Fibroblast of skin of right quadriceps (primary cell): ENCODE measurements at places on chromosomes 7 and 10.

GRCh38 chr7:4682621-4683042, 537 bp downstream of the FOXK1 start:
- peak; percentile 29 for DNase-seq

GRCh38 chr7:149809215-149809614, 29.0 kb upstream of the ZNF862 start:
- DNase-seq: no peak

GRCh38 chr7:157544226-157544625, 207.4 kb downstream of the DNAJB6 start:
- no peak for DNase-seq

- no peak for DNase-seq
These were observed 26.3 kb downstream of the LAMB1 start for GRCh38 chr7:107976620-107977019.

DNA sequence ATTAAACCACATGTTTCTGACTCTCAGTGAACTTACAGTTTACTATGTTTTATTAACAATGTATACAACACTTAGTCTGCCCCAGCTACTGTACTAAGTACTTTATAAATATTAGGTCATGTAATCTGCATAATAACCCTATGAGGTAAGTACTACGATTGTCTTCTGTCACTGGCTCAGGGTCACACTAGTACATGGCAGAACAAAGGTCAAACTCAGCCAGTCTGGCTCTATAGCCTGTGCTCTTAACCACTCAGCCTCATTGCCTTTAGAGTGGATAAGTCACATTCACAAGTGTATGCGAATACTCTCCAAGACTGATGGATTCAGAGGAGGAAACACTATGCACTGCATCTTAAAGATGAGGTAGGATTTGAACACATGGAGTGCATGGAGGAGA, 252.3 kb downstream of the KCNMA1 start:
- no peak for DNase-seq

DNA sequence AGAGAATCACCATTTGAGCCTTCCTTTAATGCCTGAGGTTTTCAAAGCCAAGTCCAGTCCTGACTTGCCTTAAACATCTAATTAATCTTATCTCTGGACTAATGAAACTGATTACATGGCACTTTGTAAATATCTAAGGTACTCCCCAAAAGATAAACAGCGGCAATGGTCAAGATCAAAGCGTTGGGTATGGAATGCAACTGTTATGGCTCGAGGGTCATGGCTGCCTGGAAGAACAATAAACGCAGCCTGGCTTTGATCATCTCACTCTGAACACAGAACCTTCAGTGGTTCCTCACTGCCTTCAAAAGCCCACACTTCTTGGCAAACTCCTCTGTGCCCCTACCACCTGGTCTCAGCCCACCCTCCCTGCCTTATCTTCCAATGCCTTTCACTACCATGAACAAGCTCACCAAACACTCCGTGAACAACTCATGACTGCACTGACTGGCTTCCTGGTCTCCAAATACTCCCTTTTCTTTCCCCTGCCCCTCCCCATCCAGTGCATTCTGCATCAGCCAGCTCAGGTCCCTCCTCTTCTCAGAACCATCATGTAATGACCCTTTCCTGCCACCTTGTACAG, 150.2 kb upstream of the NFE2L3 start:
- no peak for DNase-seq

- DNase-seq: no peak
These were observed 702 bp upstream of the AGFG2 start for GRCh38 chr7:100538348-100538653.

GRCh38 chr10:75568450-75569130, 137.2 kb downstream of the LRMDA start:
- no peak for DNase-seq

- DNase-seq: no peak
These were observed 450.7 kb upstream of the ZMIZ1 start for GRCh38 chr10:78618050-78618449.

- no peak for DNase-seq
These were observed 47.9 kb downstream of the RBM33 start for GRCh38 chr7:155692317-155692716.

- DNase-seq: no peak
These were observed 45.8 kb downstream of the COL13A1 start for GRCh38 chr10:69847458-69847857.

GRCh38 chr10:11491087-11491486, 120.4 kb downstream of the USP6NL start:
- DNase-seq: no peak

GRCh38 chr7:128831994-128832879, 2.0 kb downstream of the FLNC start:
- DNase-seq: peak; percentile 64

DNA sequence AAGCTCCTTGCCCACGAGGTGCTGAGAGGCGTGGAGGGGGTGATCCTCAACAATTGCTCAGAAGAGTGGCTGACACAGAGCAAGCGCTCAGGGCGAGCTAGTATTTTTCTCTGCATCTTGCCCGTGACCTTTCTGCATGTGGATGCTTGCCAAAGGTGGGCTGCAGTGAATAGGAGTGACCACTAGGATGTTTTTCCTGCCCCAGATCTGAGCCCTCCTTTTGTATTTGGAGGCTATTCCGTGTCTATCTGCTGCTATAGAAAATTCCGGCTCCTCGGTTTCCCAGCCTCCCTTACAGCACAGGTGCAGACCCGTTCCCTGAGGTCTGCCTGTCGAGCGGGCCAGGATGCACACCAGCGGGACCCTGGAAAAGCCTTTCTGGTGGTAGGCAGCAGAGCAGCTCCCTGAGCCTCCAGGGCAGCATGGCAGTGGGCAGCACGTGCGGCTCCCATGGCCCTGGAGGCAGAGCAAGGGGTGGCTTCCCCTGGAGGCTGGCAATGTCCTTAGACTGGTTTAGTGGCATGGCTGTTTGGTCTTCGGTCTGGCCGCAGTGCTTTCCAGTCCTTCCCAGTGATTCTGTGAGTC, 145.1 kb upstream of the PCBD1 start:
- no peak for DNase-seq

DNA sequence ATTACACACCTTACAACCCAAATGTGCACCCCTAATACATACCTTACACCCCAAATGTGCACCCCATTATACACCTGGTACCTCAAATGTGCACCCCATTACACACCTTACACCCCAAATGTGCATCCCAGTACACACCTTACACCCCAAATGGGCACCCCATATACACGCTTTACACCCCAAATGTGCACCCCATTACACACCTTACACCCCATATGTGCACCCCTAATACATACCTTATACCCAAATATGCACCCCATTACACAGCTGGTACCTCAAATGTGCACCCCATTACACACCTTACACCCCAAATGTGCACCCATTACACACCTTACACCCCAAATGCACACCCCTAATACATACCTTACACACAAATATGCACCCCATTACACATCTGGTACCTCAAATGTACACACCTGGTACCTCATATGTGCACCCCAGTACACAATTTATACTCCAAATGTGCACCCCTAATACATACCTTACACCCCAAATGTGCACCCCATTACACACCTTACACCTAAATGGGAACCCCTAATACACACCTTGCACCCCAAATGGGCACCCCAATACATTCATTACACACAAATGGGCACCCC, 106.3 kb downstream of the KLF6 start:
- no peak for DNase-seq

GRCh38 chr10:85315657-85316056, 987.3 kb downstream of the CCSER2 start:
- DNase-seq: no peak

GRCh38 chr10:114206902-114207301, 27.7 kb downstream of the TDRD1 start:
- DNase-seq: no peak

DNA sequence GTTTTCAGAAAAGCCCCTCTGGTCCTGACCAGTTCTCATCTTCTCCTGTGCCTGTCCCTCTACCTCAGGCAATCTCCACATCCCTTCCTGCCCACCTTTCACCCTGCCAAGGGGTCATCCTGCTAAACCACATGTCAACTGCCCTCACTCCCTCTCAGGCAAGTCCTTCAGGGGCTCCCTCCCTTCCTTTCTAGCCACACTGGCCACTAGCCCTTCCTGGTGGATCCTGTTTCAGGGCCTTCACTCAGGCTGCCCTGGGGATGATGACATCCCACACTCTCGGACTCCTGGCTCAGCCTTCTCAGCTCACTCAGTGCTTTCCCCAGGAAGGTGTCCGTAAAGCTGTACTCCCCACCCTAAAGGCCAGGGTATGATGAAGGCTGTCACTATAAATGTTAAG, 13.4 kb downstream of the STEAP1B start:
- DNase-seq: no peak

DNA sequence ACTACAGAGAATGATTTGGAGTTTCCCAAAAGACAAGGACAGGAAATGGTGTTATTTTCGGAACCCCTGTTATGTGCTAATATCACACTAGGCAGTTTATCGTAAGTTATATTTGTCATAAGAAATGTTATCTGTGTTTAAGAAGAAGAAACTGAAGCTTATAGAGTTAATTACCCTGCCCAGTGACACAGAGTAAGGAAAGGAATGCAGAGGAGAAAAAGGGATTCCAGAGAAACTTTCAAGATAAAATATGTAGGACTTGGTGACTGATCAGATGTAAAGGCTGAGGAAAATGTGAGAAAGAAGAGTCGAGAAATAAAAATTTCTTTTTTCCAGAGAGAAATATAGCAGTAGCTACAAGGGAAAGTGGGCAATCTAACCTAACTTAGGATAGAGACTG, 63.5 kb upstream of the ZNF746 start:
- peak; percentile 25 for DNase-seq

GRCh38 chr10:26733750-26734568, 36.5 kb downstream of the PDSS1 start:
- no peak for DNase-seq

DNA sequence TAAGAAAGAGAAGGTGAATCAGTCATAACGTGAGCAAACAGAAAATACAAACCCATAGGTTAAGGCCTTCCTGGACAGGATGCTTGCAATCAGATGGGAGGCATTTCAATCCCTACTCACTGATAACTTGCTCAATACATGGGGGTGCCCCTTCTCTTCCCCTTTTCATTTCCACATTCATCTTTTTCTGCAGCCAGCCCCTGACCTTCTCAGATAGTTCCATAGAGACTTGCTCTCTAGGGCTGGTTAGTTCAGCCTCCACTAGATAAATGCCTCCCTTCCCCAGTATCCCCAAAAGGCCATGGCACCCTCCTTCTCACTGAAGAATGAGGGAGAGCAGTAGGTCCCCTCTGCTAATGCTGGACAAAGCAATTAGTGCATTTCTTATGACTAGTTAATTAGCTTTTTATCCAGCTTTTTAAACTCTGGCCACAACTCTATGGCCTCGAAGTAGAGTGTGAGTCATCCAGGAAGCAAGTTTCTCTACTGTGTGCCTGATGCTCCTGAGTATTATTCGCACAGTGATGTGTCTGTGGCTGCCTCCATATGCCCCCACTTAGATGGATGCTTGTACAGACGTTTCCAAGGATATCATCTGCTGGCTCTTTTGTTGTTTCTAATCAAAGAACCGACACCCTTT, 12.7 kb downstream of the CHN2 start:
- peak; percentile 15 for DNase-seq

DNA sequence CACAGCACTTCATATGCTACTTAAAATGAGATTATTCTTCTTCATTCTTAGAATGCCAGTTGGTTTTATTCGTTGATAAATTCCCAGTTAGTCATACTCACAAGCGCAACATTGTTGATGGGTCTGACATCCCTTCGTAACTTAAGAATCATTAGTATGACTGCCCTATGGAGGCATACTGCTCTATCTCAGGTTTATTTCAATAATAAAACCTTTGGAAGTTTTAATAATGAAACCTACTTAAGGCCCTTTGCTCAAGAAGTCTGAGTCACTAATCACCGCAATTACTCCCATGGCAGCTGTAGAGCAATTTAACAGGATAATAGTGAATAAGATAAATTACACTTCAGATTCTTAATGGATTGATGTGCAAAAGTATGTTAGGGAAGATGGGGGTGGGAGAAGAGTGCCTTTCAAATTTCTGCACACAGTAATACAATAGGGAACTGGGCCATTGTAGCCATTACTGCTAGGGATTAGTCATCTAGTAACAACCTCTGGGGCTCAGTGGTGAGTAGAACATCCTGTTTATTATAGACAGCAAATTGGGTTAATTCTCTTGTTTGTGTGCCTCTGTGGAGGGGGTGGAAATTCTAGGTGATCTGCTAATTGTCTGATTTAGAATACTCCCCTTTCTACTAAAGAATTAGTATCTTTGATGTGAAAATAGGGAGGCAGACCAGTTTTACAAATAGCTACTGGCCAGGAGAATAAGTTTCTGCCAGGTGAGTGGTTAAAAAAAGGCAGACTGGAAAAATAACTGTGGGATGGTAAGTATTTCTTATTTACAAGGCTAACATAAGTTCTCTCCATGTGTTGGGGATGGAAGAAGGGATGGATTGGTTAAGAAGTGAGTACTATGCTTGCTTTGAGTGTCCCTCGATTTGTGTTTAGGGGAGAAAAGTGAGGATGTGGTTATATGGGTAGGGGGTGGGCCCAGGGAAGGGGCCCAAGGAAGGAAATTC, 74.5 kb upstream of the VKORC1L1 start:
- DNase-seq: peak; percentile 73

DNA sequence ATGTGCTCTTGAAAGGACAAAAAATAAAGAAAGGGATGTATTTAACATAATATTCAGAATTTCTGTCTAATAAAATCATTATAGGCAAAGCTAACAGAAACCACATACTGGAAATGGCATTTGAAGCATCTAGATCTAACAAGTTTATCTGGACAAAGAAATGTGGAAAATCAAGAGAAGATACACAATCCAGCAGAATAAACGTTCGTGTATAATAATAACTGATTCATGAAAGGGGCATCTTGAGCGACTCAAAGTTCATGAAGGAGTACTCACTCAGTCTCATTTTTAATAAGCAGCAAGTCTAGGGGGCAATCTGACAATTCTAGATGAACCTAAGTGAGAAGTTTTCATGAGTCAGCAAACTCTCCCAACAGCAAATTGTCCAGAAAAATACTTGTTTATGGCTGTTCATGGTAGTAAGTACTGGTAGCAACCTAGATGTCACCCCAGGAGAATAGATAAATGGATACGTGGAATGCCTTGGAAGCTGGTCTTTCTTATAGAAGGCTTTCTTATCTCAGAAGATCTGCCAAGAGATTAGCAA, 541.8 kb downstream of the INHBA start:
- DNase-seq: no peak

DNA sequence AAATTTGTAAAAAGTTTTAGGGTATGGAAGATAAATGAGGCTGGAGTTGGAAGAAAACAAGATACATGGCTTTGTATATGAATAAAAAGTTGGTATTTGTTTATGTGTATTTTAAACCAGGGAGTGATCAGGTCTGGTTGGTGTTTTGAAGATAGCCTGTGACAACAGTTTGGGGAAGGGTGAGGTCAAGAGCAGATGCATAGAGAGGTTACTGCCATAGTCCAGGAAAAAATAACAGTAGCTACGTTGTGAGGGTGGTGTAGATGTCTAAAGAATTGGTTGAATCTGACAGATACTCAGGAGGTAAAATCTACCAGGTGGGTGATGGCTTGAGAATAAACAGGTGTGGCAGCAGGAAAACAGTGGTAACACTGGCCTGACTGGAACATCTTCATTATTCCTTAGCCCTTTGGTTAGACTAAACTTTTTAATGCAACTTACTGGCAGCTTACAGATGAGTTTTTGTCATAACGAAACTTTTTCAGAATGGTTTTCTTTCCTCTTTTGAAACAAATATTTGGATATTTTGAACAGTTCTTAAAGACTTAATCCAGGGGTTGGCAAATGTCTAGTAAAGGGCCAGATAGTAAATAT, 25.5 kb downstream of the ZNRF2 start:
- no peak for DNase-seq
